ENCODE measurements at places on chromosomes 7 and 10.

GRCh38 chr10:78408671-78409472 lies 375.2 kb downstream of the RPS24 start:
- DNase-seq, result no peak

- no peak for DNase-seq
Measured at GRCh38 chr7:14687777-14688176, 214.8 kb downstream of the DGKB start.

- DNase-seq, result no peak
Measured at GRCh38 chr7:87709258-87709657, 81.1 kb downstream of the RUNDC3B start.

- DNase-seq, result no peak
Measured at GRCh38 chr7:138834583-138834982, 36.6 kb upstream of the ATP6V0A4 start.

- no peak for DNase-seq
Measured at GRCh38 chr10:11213137-11213536, 195.5 kb downstream of the CELF2 start.

- DNase-seq, result no peak
Measured at GRCh38 chr10:34651416-34652195, 163.5 kb downstream of the PARD3 start.

- DNase-seq, result no peak
Measured at GRCh38 chr7:590731-591551, 71.3 kb upstream of the PDGFA start.

DNA sequence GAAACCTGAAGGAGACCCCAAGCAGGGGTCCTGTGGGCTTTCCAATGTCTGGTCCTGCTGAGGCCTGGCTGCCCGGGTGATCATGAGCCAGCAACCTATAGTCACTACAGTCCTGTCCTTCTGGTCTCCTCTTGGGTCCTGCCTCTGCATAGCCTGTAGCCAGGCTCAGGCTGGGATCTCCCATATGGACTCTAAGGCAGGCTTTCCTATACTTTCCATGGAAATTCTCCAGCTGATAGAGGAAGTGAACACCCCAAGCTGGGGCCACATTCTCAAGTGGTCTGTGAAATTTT lies 26.4 kb downstream of the ANXA8 start:
- DNase-seq, result no peak

- no peak for DNase-seq
Measured at GRCh38 chr10:58019863-58020537, 247.7 kb downstream of the IPMK start.

DNA sequence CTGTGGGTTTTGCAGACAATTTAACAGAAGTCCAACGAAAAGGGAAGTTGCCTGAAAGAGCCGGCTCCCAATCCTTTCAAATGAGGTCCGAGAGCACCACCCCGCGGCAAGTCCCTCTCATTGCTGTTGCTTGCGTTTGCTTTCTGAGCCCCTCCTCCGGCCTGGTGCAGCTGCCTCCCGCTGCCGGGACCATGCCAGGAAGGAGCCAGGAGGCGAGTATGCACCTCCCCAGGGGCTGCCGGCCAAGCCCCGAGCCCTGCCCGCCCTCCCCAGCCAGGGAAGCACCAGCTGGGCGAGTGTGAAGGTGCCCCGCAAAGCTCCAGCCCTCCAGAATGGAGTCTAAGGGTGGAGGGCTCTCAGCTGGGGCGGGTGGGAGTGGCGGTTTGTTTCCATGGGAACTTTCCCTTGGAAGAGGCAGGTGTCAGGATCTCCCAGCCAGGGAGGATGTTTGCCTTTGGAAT lies 25.8 kb upstream of the PPP2R2D start:
- DNase-seq, result peak; percentile 23

GRCh38 chr10:17655567-17656146 lies 11.7 kb downstream of the STAM start:
- DNase-seq, result no peak

- no peak for DNase-seq
Measured at GRCh38 chr10:132422903-132423825, 26.2 kb downstream of the PWWP2B start.

DNA sequence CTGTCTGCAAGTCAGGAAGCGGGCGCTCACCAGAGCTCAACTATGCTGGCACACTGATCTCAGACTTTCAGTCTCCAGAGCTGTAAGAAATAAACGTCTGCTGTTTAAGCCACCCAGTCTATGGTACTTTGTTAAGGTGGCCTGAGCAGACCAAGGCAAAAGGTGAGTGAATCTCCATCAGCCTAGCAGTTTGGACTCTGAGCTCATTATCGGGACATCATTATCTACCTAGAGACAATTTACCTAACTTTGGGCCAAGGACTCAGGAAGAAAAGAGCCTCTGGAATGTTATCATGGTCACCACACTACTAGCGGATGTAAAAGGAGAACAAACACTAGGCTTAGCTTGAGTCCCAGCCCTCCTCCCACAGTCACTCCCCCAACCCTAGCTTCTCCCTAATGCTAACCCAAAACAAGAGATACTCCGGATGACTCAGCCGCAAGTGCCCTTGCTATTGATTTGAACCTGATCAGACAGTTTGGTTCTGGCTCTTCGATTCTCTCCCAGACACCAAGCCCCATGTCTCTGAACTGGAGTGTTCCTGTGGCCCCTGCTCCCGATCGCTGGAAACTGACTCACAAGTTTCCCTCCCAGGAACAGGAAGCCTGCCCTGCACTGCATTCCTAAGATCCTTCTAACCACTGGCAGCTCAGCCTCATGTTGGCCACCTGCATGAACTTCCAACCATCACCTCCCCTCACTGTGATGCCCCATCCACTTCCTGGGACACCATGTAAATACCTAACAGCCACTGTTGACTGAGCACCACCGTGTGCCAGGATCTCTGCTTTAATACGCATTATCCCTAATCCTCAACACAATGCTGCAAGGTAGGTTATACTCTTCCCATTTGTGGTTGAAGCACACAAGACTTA lies 34.5 kb downstream of the CREB3L2 start:
- no peak for DNase-seq

DNA sequence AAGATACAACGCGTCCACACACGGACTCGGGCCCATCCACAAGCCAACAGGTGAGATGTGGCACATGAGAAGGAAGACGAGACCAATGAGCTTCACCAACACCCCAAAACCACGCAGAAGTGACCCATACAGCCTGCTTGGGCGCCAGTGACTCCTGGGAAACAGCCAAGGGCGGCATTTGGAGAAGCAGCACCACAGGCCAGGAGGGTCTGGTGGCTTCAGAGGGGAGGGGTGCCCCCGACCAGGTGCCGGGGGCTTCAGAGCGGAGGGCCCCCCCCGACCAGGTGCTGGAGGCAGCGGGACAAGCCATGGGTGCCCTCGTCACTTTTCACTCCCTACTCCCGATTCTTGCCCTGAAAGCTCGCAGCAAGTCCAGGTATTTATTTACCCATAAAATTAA lies 140.1 kb downstream of the DIP2C start:
- no peak for DNase-seq

DNA sequence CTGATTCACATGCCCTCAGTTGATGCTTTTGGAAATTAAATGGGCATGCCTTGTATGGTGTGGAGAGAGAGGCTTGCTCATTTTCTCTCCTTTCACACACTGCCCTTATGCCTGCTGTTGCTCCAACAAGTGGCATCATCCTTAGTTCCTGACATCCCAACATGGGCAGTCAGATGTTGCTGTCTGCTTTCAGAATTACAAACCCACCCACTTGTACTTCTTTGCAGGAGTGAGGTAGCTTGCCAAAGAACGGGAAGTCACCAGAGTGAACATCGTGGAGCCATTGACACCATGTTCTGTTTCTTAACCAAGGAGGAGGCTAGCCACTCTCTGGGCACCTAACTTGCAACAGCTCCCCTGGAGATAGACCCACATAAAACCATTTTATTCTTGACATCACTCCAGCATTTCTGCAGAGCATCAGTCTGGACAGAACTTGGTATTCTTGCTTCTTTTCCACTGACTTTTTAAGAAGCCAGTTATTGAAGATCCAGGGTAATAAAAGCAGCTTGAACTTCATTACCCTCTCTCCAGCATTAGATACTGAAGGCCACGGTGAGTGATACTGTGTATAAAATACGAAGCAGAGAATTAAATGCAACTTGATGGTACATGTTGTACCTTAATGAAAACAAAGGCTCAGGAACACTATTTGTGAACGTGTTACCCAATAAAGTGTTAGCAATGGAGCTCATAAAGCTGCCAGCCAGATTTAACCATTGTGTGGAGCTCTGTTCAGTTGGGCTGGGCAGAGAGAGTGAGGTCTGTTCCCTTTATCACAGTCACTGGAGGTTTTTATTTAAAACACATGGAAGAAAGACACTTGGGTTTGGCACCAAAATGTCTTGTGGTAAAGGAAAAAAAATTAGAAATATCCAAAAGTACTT lies 195.8 kb upstream of the HABP2 start:
- no peak for DNase-seq

DNA sequence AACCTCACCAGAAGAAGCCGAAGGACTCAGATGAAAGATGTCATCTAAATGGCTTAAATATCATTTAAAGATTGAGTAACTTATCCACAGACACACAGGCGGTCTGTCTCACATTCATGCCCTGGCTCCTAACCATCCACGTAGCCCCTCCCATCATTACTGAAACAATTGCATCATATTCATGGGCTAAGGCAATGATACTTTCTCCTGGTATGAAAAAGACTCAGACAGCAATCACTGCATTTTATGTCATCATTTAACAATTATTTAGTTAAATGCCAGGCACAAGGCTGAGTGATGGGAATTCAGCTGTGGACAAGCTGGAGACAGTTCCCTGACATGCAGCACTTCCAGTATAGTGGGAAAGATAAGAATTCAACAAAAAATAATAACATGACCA lies 11.2 kb upstream of the TECTB start:
- no peak for DNase-seq

GRCh38 chr7:11290863-11291262 lies 317.2 kb downstream of the PHF14 start:
- DNase-seq, result no peak

- no peak for DNase-seq
Measured at GRCh38 chr7:46424934-46425333, 503.9 kb upstream of the IGFBP3 start.

- DNase-seq, result no peak
Measured at GRCh38 chr10:124077208-124077993, 16.0 kb downstream of the CHST15 start.

DNA sequence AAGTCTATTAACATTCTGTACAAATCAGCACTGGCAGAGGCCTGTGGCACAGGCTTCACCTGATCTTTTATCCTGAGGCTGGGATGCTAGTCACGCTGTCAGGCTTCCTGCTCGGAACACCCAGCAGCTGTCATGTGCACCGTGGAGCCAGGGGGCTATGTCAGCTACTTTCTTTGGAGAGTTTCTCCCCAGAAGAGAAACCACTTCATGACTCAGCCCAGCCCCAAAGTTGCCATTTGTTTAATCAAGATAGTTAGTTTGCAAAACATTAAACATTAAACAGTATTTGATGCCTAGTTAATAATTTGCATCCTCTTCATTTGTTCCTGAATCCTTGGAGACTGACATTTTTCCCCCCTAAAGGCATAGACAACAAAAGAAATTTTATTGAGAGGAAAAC lies at the start of gene HABP2:
Gene HABP2, plus strand, starts transcription at position 353 of the 400 bp plus-strand sequence. CDS start 69 bp downstream, outside the sequence.
- DNase-seq, result no peak

DNA sequence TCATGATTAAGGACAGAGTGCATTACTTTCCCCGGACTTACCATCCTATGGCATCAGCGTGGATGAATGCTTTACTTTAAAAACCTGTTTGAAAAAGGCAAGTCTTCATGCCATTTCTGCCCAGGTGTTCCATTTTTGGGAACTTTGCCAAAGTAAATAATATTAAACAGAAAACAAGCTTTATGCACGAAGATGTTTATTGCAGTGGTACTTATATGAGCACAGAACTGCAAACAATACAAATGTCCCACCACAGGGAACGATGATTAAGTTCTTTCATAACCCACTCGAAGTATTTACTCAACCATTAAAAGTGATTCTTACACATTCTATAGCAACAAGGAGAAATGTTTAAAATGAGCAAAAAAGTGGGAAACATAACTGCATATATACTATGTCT lies 109.7 kb upstream of the GDF10 start:
- no peak for DNase-seq

DNA sequence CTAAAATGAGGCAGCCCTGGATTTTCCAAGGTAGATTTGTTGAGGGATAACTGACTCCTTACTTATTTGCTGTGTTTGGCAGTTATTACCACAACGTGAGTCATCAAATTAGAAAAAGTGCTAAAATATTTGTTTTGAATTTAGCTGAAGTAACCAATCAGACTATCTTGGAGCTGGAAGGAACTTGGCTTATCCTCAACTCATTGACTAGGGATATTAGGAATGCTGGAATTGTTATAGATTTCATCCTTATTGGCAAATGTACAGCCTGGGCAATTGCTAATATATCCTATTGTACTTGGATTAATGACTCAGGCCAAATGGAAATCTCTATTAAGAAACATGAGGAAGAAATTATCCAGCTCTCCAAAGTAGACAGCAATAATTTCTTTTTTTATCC lies 1189.0 kb upstream of the LRRN3 start:
- no peak for DNase-seq

DNA sequence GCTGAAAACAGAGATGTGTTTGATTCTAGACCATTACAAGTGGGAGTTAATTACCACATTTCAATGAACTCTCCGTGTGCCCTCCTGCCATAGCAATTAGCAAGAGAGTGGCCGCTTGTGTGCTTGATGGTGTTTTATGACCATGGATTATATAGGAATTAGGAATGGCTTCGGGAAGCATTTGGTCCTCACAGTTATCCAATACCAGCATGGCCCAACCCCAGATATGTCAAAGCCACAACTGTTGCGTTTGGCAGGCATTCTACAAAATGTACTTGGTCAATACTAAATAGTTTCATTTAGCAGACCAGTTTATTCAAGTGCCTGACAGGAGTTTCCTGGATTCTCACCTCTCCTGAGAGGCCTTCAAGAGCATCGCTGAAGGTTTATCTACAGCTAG lies 509.0 kb upstream of the GALNT17 start:
- no peak for DNase-seq

DNA sequence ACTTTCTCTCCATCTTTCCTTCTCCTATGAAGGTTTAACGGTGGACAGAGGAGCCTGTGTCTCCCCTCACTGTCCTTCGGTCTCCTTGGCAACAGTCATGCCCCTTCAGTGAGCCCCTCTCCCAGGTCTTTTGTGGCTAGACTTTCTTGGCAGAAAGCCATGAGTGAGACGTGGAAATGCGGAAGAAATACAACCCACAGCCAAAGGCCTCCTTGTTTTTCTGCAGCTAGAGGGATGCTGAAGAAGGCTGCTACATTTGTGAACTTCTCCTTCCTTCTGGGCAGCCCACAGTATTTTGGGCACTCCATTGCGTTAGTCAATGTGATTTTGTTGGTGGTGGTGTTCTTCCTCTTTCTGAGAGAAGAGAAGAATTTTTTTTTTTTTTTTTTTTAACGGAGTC lies 333.7 kb upstream of the PODXL start:
- DNase-seq, result no peak

GRCh38 chr7:66771795-66772194 lies 31.3 kb downstream of the RABGEF1 start:
- no peak for DNase-seq

GRCh38 chr7:135320268-135320667 lies 86.6 kb downstream of the STRA8 start:
- DNase-seq, result no peak

GRCh38 chr7:146948703-146949102 lies 832.1 kb downstream of the CNTNAP2 start:
- no peak for DNase-seq

- no peak for DNase-seq
Measured at GRCh38 chr7:100683659-100684533, 10.2 kb downstream of the GIGYF1 start.

- DNase-seq, result no peak
Measured at GRCh38 chr10:64115908-64116643, 594.9 kb downstream of the REEP3 start.

Measured in effector memory CD8-positive, alpha-beta T cell (primary cell).